Caudate nucleus (tissue), 63 donors: ENCODE measurements at places on chromosomes 2 and 18.

DNA sequence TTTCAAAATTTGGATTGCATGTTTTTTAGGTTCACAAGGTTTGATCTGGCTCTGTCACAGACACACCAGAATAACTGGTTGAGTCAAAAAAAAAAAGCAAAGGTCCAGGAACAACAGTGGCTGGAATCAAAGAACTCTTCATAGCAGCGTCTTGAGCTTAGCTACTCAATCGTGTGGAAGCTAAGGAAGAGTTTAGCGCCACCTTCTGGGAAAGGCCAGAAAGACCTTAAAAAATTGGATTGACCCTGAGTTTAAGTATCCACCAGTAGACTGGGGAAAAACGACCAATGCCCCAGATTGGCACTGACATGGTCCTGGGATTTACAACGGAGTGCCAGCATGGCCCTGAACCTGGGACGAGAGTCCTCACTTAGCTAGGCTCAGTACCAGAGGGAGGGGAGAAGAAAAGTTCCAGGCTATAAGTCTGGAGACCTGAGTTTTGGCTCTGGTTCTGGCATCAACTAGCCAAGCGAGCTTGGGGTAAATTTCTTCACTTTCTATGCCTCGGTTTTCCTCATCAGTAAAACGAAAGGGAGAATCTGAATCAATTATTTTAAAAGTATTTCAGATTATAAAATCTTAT, 71.1 kb upstream of the TFCP2L1 start:
- no peak for DNase-seq

DNA sequence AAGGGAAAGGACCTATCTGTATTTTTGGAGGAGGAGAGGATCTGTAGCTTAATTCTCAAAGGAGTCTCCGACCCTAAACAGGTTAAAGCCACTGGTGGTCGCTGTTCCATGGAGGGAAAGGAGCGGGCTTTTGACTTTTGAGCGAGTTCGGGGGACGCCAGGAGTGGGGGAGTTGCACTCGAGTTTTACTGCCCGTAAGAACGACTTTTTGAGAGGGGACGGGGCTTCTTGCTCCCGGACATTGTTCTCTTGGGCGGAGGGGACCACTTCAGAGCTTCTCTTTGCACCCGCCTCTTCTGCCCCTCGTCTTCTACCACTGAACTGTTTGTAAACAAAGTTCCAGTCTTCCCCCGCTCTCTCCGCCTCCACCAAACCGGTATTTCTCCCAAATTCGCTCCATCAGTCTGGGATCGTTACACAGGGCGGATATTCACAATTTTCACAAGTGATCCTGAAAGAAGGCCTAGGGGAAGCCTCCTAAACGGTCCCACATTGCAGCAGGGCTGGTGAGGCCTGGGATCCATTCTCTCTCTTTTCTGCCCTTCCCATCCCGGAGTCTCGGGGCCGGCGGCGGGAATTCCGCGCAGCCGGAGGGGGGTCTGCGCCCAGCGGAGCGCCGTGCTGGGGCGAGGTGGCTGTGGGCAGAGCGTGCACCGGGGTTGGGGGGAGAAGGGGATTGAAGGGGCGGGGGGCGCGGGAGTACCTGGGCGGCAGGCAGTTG, 6.6 kb downstream of the DLX2 start:
- no peak for DNase-seq

- no peak for DNase-seq
These were observed 97.1 kb downstream of the DPP4 start for GRCh38 chr2:161976917-161977316.

DNA sequence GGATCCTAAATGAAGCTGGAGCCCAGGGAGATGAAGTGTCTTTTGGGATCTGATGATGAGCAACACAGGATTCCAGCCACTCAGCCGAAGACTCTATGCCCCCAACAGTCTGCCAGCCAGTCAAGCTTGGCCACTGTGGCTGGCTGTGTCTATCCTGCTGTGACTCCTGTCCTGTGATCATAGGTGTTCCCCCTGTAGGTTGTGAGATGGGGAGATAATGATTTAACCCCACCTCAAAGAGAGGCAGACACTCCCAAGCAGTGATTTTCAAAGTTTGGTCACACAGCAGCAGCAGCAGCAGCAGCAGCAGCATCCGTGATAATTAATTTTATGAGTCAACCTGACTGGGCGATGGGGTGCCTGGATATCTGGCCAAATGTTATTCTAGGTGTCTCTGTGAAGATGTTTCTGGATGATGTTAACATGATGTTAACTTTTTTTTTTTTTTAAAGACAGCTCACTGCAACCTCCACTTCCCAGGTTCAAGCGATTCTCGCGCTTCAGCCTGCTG, 21.4 kb upstream of the RHOB start:
- no peak for DNase-seq

DNA sequence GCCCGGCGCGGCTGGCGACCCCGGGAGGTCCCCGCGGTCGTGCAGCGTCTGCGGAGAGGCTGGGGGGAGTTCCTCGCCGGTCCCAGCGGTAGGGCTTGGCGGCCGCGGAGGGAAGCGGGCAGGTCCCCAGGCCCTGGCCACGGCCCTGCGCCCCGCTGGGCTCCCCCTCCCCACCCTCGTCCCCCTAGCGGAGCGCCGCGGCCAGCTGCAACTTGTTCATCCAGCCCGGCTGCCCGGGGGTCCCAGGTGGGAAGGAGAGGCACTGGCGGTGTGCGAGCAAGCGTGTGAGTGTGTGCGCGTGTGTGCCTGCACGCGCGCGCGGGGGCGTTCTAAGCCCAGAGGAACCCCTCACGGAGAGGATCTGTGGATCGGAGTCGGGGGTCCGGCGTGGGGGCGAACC, 1.3 kb downstream of the PTPRM start:
- DNase-seq, result peak; percentile 11

- DNase-seq, result no peak
These were observed 23.2 kb downstream of the ACOXL start for GRCh38 chr2:110755491-110756078.

DNA sequence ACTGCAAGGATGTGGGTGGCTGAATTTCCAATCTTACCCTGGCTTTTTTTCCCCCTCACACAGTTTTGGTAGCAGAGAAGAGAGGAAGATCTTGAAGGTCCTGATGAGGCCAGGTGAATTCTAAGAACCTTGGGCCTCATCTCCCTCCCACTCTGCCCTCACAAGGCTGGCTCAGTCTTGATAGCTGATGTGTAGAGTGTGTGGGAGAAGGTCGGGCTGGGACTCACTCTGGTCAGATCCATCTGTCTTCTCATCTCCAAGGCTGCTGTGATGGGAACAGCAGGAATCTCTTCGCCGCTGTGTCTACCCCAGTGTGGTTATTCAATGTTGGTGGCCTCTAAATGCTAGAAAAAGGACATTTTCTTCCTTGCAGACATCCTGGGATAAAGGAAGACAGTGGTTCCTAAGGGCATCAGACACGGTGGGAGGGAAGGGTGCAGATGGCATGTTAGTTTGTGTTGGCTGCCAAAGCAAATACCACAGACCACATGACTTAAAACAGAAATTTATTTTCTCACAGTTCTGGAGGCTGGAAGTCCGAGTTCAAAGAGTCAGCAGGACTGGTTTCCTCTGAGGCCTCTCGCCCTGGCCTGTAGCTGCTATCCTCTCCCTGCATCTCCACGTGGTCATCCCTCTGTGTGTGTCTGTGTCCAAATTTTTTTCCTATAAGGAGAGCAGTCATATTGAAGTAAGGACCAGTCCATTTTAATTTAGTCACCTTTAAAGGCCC, 37.6 kb upstream of the MGAT4A start:
- no peak for DNase-seq

DNA sequence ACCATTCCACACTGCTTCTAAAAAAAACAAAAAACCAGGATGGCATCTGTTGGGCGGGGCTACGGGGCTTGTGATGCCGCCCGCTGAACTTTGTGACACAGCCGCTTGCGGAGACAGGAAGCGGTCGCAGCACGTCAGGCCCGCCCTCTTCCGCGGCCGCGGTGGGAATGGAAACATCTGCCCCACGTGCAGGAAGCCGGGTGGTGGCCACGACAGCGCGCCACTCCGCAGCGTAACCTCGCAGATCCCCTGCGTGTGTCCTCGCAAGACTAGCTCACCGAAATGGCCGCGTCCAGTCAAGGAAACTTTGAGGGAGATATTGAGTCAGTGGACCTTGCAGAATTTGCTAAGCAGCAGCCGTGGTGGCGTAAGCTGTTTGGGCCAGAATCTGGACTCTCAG, 168.5 kb downstream of the SUCLG1 start:
- no peak for DNase-seq
